ENCODE measurements at places on chromosomes 3 and 15.

DNA sequence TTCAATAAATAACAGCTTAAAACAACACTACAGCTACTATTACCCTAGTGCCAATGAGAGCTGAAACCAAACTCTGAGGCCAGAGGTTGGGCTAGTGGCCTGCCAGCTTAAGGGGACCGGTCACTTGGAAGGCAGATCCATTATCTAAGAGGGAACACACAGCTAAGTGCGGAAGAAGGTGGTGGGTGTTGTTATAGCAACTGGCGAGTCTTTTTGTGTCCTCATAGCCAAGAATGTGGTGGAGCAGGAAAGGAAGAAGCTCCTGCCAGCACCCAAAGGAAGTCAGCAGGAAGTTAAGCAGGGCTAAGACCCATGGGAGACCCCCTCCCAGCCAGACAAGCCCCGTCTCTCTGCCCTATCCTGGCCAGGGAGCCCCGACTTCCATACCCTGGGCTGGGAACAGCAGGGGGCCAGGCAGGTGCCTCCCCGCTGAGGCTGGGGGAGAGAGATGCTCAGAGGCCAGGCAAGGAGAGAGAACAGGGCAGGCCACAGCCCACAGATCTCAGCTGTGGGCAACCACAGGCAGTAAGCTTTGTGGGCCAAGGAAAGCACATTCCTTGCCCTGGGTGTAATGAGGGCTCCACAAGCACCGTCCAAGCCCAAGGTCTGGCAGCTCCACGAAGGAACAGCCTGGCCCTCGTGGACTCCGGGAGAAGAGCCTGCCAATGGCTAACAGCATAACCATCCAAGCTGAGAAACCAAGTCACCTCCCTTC, 34.0 kb upstream of the HRH1 start:
- no peak for DNase-seq

- DNase-seq, result no peak
Measured at GRCh38 chr15:51735228-51736010, 2.0 kb downstream of the LYSMD2 start.

DNA sequence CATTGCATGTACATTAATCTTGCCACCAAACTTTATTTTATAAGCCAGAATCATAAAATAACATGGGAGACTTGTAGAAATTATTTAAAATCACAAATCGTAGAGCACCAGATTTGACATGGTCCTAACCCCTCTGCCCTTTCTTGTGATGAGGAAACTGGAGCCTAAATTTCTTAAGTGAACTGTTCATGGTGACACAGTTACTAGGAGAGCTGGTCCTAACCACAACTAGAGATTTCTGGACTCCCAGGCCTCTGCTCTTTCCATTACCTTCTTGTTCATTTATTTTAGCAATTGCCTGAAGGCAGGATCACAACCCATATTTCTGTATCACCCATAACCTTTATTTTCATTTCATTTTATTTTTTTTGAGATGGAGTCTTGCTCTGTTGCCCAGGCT, 352.5 kb downstream of the LPP start:
- DNase-seq, result no peak

- no peak for DNase-seq
Measured at GRCh38 chr15:98745650-98746374, 97.5 kb downstream of the IGF1R start.

DNA sequence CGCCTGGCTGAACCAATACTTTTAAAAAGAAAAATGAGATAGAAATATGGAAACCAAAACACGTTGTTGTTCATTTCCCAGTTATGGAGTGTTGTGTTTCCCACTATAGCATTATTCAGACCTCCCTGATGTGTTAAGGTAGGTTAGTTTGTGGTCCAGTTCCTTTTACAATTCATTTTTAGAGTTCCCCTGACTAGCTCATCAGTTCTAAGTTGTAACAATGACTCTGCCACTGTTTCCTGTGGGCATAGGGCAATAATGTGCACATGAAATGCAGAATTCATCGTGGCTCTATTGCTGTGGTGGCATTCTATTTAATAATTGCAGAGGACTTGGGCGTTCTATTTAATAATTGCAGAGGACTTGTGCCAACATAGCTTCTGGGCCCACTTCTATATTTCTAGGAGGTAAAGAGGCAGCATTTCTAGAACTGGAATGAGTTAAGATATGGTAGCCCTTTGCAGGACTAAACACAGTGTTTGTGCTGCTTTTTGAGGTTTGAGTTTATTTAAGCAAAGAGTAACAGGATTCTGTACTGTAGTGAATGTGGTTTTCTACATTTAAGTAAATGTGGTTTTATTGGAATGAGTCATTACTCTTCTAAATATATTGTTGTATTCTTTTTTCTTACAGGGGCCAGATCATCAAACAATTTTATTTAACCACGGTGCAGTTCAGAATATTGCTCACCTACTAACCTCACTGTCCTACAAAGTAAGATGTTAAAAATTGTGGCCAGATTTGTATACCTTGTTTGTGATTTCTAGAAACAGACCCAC, 47.5 kb downstream of the ARMC8 start:
- no peak for DNase-seq

- no peak for DNase-seq
Measured at GRCh38 chr15:68195336-68196112, 9.6 kb downstream of the CALML4 start.

GRCh38 chr3:132317229-132317948, at the start of gene ACP3:
Gene ACP3 (plus strand): TSS chr3:132317407. CDS start chr3:132317457, 50 bp downstream.
- DNase-seq, result no peak

GRCh38 chr15:70602281-70602680, 161.1 kb downstream of the UACA start:
- DNase-seq, result no peak

- no peak for DNase-seq
Measured at GRCh38 chr3:38314112-38314763, 32.1 kb downstream of the SLC22A14 start.

GRCh38 chr3:83934192-83935021, 1024.4 kb upstream of the CADM2 start:
- peak; percentile 66 for DNase-seq

- no peak for DNase-seq
Measured at GRCh38 chr3:116051040-116051439, 394.2 kb downstream of the LSAMP start.
